ENCODE measurements at places on chromosomes 3 and 15. TPM values are rescaled to one million over a fixed set of nuclear protein-coding genes. Genes with fewer than 3 reads are reported as not detected.
A peak's percentile ranks its signal among the peaks of the same experiment; 100 is the strongest.

- H3K27ac ChIP-seq = peak overlapping the region; percentile 15
- H3K27me3 ChIP-seq = no peaks in the 10 kb centered on the region
- no peak overlapping the region for H3K4me3 ChIP-seq
- H3K36me3 ChIP-seq = no peaks in the 10 kb centered on the region
These were observed 51.9 kb upstream of the KLF13 start for GRCh38 chr15:31274496-31275330.

DNA sequence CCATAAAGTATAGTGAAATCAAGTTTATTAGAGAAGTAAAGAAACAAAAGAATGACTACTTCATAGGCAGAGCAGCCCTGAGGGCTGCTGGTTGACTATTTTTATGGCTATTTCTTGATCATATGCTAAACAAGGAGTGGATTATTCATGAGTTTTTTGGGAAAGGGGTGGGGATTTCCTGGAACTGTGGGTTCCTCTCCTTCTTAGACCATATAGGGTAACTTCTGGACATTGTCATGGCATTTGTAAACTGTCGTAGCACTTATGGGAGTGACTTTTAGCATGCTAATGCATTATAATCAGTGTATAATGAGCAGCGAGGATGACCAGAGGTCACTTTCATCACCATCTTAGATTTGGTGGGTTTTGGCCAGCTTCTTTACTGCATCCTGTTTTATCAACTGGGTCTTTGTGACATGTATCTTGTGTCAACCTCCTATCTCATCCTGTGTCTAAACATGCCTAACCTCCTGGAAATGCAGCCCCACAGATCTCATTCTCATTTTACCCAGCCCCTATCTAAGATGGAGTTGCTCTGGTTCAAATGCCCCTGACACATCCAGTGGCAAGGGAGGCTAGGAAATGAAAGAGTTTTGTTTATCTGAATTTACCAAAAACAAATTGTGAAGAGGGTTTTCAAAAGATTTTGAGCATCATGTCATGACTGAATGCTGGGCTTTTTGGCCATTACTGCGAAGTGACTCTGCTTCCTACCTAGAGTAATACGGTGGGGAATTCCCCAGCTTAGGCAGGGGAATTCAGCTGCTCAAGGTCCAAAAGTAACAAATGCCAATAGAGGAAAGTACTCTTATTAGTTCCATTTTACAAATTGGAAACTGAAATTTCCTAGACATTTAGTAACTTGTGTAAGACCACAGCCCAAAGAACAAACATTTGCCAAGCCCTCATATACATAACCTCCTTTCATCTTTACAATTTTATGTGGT lies 6.2 kb upstream of the SPSB4 start:
- no peak overlapping the region for H3K4me3 ChIP-seq
- H3K36me3 ChIP-seq = no peaks in the 10 kb centered on the region
- H3K27me3 ChIP-seq = peaks cover 34% of the 10 kb centered on the region
- no peak for DNase-seq

DNA sequence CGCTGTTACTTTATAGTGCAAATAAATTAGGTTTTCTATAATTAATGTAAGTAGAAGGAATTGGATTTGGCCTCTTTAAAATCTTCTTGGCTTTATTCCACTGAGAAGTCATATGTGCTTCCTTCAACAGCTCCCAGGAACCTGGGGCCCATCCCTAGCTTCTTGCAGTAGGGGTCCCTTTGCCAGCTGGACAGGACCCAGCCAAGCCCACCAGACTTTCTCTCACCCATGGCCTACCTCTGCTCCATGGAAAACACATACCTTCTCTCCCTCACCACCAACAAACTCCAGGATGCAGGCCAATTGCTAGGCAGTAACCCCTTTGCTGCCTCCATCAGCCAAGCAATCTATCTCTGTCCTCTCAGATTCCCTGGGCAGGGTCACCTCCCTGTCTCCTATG lies 84.0 kb downstream of the RSL24D1 start:
- DNase-seq = no peak
- H3K27ac ChIP-seq = no peak overlapping the region
- no peaks in the 10 kb centered on the region for H3K27me3 ChIP-seq
- no peaks in the 10 kb centered on the region for H3K4me1 ChIP-seq
- no peaks in the 10 kb centered on the region for H3K36me3 ChIP-seq

DNA sequence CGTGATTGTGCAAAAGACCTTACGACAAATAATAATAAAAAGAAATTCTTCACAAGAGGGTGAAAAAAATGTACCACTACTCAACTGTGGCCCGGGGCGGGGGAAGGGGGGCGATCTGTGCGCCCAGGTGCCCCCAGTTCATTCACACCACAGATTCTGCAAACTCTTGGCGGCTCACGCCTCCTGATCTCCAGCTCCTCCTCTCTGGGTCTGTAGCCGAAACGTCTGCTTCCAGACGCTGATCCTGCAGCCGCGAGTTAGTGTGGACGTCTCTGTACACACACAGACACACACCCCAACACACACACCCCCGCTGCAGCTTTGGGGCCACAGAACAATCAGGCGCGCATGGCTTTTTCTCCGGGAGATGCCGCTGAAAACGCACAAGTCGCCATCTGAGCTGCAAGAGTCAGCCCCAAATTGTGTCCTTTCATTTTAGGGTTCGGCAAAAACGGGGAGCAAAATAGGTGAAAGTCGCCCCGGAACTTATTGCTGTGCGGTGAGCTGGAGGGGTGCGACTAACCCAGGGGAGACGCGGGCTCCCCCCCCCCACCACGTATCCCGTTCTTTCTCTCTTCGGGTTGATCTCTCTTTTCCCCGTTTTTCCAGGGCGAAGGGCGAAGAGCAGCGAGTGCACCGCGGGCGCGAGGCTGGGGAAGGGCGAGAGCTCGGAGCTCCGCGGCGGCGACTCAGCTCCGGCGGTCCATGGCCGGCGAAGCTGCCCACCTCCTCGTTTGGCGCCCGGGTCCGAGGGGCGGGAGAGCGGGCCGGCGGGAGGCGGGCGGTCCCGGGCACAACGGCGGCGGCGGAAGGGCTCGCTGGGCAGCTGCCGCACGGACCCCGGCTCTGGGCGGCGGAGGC lies 505 bp upstream of the WNT5A start:
- no peak overlapping the region for H3K27ac ChIP-seq
- H3K36me3 ChIP-seq = no peaks in the 10 kb centered on the region
- H3K4me1 ChIP-seq = peaks cover 23% of the 10 kb centered on the region
- peaks cover 75% of the 10 kb centered on the region for H3K27me3 ChIP-seq

DNA sequence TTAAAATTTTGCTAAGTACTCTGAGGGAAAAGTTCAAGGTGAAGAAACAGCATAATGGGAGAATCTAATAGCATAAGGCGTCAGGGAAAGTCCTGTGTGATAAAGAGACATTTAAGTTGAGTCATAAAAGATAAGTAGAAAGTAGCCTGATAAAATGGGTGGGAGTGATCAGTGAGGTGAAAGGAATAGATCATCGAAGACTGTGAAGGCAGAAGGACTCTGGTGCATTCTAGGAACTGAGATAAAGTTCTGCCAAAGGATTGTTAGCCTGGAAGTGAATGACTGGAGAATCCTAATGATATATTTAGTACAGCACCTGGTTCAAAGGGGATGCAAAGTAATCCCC lies 149.9 kb downstream of the CFAP20DC start:
- H3K4me3 ChIP-seq = no peak overlapping the region
- H3K4me1 ChIP-seq = peaks cover 8% of the 10 kb centered on the region

- H3K27me3 ChIP-seq = no peaks in the 10 kb centered on the region
- no peak overlapping the region for H3K27ac ChIP-seq
- H3K4me3 ChIP-seq = no peak overlapping the region
- no peaks in the 10 kb centered on the region for H3K4me1 ChIP-seq
These were observed 812 bp downstream of the TEX55 start for GRCh38 chr3:119146578-119147375.

DNA sequence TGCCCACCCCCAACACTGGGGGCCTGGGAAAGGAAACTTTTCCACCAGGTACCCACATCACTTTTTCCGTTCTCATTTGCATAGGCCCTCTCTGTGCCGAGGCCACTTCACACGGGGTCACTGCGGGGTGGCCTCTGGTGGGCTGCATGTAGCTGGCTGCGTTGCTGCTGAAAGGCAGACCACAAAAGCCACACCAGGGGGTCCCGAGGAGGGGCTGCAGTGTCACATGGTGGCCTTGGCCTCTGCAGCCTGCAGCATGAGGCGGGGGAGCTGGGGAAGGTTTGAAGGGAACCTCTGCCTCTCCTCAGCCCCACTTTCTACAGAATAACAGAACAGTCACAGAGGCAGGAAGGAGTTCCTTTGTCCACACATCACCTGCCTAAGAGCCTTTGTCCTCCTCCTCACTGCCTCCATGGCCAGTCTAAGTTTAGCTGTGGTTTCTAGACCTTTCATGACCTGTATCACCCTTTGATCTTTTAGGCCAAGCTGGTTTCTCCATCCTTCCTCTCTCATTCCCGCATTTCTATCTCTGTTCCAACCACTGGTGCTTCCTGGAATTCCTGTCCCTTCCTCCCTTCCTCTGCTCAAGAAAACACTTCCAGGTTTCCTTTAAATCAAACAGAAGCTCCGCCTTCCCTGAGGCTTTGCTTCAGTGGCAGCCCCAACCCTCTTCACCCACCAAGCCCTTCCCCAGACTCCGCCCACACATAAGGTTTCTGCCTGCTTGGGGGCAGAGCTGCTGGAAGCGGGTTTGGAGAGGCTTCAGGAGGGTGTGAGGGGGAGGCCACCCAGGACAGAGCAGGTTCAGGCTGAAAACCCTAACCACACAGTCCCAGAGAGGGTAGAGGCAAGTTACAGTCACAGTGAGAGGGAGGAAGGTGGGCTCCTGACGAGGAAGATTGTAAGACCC lies 150.7 kb upstream of the TLE3 start:
- H3K27me3 ChIP-seq = no peaks in the 10 kb centered on the region
- peaks cover 62% of the 10 kb centered on the region for H3K4me1 ChIP-seq
- H3K27ac ChIP-seq = no peak overlapping the region

DNA sequence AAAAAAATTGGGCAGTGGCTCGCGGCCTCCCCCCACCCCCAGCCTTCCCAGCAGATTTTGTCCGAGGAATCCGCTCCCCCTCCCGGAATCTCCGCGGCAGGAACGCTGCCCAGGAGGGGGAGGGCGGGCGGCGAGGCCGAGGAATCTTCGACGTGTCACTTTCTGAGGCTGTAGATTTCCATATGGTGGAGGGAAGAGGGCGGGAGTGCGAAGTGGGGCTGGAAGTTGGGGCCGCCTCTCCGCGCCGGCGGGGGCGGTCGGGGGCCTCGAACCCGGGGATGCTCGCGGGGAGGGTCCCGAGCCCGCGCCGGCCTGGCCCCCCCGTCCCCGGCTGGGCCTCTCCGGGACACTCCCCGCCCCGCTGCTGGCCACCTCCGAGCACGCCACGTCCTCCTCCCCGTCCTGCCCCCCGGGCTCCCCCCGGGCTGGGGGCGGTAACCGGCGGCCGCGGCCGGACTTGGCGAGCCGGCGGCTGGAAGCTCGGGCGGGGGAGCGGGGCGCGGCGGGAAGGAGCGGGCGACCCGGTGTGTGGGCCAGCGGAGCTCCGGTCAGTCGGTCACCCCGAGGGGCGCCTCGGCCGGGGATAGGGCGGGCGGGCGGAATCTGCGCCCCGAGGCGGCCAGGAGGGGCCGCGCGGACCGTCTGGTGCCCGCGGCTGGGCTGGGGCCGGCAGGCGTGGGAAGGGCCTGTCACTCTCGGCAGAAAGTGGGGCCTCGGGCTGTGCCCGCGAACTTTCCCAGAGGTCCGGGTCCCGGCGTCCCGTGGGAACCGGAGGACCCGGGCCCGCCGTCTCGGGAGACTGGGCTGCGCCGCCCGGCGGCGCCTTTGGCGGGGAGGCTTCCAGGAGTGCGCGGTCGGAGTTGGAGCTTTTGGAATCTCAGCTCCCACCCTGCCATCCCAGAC lies 951 bp downstream of the FNDC3B start:
- H3K27ac ChIP-seq = no peak overlapping the region
- peak; percentile 39 for DNase-seq
- peak overlapping the region; percentile 74 for H3K4me3 ChIP-seq

DNA sequence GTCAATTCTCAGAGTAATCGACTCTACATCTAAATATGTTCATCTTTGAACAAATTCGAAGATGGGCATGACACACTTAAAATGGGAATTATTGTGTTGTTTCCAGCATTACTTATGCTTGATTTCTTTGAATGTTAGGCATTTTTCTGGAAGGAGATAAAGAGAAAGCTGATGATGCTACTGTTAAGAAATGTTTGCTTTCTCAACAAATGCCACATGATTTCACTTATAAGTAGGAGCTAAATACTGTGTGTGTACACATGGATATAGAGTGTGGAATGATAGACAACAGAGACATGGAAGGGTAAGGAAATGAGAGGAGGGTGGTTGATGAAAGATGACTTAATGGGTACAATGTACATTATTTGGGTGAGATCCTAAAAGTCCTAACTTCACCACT lies 400.9 kb downstream of the TBL1XR1 start:
- H3K36me3 ChIP-seq = no peaks in the 10 kb centered on the region
- H3K4me1 ChIP-seq = no peaks in the 10 kb centered on the region
- H3K27ac ChIP-seq = no peak overlapping the region
- no peak overlapping the region for H3K4me3 ChIP-seq
- peaks cover 5% of the 10 kb centered on the region for H3K27me3 ChIP-seq

- no peaks in the 10 kb centered on the region for H3K4me1 ChIP-seq
- H3K4me3 ChIP-seq = no peak overlapping the region
- peaks cover 15% of the 10 kb centered on the region for H3K27me3 ChIP-seq
- H3K36me3 ChIP-seq = no peaks in the 10 kb centered on the region
- no peak overlapping the region for H3K27ac ChIP-seq
These were observed 21.3 kb downstream of the PRTG start for GRCh38 chr15:55721554-55722185.

DNA sequence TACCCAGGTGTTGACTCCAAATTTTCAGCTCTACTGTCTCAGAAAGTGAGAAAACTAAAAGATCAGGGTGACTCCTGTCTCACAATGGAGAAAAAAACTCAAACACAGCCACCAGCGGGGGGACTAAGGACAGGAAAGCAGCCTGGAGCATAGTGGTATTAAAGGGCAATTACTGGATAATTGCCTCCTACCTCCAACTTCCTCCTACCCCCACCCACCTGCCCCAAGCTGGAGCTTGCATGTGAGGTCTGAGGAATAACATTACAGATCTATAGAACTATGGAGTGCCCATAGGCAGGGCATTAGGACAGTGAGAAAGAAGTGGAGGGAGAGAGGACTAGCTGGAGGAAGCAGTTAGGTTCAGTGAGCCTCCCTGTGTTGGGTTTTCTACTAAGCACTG lies 2.7 kb upstream of the PCCB start:
- no peak overlapping the region for H3K27ac ChIP-seq
- H3K27me3 ChIP-seq = peaks cover 5% of the 10 kb centered on the region
- peaks cover 2% of the 10 kb centered on the region for H3K36me3 ChIP-seq
- peaks cover 25% of the 10 kb centered on the region for H3K4me1 ChIP-seq
- no peak for DNase-seq

- no peak overlapping the region for H3K27ac ChIP-seq
- H3K4me1 ChIP-seq = no peaks in the 10 kb centered on the region
- H3K36me3 ChIP-seq = no peaks in the 10 kb centered on the region
- H3K27me3 ChIP-seq = peaks cover 17% of the 10 kb centered on the region
- DNase-seq = no peak
These were observed 40.2 kb downstream of the GPR156 start for GRCh38 chr3:120244834-120245225.

The USP19 gene
- total RNA-seq = 58.0 TPM

The RAB11A gene
- 163 TPM for total RNA-seq

The SMAD6 gene
- 1.2 TPM for total RNA-seq

The CFAP100 gene
- not detected for total RNA-seq

The APOD gene
- total RNA-seq = not detected

The SLC2A2 gene
- not detected for total RNA-seq

The COPG1 gene
- 140 TPM for total RNA-seq

The ASB14 gene
- total RNA-seq = not detected
